Hematopoietic multipotent progenitor cell (in vitro differentiated cells): ENCODE measurements at places on chromosomes 3 and 15.

GRCh38 chr3:127656906-127657305, 15.8 kb upstream of the ABTB1 start:
- DNase-seq = no peak

- no peak for DNase-seq
These were observed 108.1 kb upstream of the THBS1 start for GRCh38 chr15:39472621-39473297.

DNA sequence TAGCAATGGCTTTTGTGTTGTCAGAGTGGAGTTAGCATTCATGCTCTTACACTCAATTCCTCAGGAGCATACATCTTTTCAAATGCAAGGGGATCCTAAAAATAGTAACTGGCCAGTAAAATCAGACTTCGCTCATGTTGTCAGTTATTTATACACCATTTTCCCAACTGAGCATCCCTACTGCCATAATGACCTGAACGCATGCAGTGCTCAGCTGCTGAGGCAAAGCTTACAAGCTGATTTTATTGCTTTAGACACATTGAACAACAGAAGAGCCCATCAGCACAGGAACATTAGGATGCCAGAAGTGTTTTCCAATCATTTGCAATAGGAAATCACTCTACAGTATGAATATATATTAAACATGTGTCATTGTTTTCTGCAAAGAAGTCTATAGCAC, 689.7 kb upstream of the BCHE start:
- DNase-seq = no peak

DNA sequence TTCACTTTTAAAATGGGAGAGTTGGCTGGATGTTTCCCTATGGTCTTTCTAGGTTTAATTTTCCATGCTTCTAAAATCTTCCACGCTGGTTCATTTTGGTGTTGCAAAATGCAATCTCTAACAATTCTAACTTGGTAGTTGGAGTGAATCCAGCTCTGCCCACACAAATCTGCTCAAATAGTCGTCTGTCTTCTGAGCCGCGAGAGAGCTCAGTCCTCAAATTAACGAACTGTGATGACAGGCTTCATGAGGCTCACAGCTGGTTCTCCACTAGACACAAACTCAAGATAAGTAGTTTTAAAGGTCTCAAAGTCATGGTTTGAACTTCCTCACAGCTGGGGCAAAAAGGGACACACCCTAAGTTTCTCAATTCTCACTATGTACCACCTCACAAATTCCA, 178.6 kb upstream of the LYSMD4 start:
- no peak for DNase-seq

DNA sequence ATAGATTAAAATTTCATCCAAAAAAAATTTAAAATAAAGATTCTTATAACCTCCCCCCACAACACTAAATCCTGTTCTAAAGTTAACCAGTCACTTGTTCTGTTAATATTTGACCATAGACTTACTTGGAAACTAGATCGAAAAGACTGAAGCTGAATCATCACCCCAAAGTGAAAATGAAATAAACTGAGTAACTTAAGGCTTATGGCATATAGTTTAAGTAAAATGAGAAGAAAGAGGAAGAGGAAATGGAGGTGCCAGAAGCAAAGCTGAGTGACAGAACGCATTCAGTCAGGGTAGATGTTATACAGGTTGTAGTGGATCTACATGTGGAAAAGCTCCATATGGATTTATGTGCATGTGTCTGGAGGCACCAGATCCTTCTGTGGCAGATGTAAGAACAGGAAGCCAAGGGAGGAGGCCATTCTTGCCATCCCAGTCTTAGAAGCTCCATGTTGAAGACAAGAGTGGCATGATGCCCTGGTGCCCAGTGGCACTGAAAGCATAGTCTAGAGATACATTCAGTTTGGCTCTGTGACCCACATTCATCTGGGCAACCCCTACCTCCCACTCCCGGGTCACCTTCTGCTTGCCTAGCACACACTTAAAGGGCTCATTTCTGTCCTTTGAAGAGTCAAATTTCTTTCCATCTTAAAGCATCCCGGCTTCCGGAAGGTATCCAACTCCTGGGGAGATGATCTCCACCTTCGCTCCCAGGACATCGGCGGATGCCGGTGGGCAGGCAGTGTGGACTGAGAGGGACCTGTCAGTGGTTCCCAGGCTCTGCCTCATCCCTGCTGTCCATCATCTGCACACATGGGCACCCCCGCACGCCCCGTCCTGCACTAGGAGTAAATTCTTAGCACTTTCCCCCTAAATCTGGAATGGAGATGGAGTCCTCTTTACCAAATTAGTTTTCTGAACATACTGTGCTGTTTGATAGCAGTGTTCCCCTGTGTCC, 90.8 kb downstream of the NEO1 start:
- DNase-seq = no peak

DNA sequence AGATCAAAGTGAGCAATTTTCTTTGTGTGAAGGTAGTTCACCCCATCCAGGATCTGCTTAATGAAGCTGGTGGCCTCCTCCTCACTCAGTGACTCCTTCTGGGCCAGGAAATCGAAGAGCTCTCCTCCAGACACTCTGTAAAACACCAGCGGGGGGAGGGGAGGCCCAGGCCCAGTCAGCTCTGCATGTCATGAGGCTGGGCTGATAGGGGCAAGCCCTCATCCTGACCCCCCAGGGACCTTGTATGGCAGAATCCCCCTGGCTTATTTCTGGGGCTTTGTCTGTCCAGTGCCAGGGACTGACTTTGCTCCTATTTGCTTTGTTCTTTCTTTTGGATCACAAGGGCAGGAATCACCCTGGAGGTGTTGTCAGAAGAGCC, 74.9 kb downstream of the DAPK2 start:
- DNase-seq = no peak

DNA sequence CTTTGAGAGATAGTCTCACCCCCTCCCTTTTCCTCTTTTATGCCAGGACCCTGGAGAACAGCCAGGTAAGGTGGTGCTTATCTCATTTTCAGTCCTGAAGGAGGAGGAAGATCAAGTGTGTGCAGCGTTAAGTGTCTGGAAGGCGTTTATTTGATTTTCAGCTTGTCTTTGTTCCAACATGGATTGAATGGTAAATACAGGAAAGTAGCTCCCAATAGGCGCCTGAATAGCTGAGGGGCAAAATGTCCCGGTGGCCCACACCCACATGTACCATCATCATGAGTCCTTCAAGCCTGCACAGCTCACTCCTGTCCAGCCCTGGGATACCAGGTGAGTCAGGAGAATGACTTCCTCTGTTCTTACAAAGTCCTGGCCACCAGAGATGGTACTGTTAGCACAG, 73.5 kb downstream of the CEMIP start:
- no peak for DNase-seq

DNA sequence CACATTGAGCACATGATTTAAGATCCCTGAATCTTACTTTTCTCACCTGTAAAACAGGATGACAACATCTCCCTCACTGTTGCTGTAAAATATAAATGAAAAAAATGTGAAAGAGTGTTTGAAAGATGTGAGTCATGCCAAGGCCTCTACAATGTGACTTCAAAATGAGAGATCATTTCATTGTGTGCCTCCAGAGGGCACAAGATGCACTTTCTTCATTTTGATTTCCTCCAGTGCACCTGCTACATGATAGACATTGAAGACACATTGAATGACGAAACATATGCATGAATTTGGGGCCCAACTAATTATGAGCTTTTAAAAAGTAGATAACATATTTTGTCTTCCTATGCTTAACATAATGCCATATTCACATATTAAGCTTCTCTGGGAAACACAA, 170.3 kb downstream of the MOBP start:
- DNase-seq = peak; percentile 65

DNA sequence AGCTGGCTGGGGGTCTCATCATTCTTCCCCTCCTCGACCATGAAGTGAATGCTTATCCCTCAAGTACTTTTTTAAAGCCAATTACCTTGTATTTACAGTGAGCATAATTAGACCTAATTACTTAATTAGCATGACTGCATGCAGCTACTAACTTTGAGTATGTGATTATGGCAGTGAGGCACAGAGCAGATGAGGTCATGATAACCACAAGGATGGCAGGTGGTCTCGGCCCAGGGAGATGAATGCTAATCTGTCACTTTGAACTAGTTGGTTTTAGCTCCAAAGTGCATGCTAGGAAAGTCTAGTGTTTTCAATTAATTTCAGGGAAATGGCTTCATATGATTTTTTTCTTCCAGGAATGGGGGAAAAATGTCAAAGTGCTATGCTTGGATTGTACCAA, 233.8 kb downstream of the NTRK3 start:
- no peak for DNase-seq

- DNase-seq = no peak
These were observed 6.4 kb upstream of the ITGB5 start for GRCh38 chr3:124893526-124893925.

GRCh38 chr3:51271172-51271571, 113.9 kb upstream of the MANF start:
- no peak for DNase-seq

DNA sequence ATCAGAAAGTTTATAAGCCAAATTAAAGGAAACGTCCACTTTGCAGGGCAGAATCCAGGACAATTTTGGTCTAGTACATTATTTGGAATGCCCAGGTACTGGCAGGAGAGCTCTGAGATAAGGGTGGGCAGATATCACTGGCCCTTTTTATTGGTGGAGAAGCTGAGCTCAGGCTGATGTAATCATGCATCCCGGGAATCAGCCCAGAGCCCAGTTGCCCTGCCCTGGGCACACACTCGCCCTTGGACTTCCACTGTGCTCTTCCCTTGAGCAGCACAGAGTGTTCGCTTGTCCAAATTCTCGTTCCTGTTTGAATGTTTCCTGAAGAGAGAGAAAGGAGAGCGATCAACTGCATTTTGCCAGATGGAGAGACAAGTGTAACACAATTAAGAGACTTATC, 3.7 kb downstream of the AQP9 start:
- DNase-seq = no peak

GRCh38 chr3:162443376-162443775, 946.8 kb downstream of the OTOL1 start:
- no peak for DNase-seq

DNA sequence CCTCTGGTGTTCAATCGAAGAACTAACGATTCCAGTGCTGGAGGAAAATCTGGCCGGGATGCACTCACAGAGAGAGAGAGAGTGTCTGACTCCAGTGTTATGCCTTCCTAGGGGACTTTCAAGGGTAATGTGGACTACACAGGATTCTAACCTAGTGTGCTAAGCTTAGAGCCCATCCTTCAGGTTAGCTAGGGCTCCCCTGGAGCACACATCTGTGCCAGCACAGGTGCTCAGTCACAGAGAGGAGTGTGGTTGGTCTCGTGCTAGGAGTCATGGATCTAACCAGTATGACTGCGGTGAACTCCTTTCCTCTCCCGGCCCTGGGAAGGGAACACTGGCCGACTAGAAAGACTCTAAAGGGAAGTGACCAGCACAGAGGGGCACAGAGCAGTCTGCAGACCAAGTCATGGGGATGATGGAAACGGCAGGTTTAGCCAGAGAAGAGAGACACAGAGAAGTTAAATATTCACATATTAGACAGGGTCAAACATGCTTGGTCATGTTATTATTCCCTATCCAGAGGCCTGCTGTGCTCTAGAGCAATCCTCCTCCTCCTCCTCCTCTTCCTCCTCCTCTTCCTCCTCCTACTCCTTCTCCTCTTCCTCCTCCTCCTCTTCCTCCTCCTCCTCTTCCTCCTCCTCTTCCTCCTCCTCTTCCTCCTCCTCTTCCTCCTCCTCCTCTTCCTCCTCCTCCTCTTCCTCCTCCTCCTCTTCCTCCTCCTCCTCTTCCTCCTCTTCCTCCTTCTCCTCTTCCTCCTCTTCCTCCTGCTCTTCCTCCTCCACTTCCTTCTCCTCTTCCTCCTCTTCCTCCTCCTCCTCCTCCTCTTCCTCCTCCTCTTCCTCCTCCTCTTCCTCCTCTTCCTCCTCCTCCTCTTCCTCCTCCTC, 280.3 kb downstream of the XXYLT1 start:
- DNase-seq = no peak

GRCh38 chr15:101679806-101680205, 27.6 kb upstream of the TM2D3 start:
- no peak for DNase-seq

DNA sequence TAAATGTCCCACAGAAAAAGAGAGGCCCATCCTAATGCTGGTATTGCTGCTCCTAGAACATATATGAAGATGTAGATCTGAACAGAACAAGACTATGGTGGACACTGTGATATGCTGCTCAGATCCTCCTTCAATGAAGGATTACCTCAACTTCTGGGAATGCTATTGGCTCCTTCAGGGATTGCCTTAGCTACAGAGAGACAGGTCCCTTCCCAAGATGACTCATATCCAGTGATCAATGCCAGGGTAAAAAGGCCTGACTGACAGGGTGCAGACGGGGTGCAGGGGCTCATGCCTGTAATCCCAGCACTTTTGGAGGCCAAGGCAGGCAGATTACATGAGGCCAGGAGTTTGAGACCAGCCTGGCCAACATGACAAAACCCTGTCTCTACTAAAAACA, 20.5 kb upstream of the STAG1 start:
- no peak for DNase-seq

DNA sequence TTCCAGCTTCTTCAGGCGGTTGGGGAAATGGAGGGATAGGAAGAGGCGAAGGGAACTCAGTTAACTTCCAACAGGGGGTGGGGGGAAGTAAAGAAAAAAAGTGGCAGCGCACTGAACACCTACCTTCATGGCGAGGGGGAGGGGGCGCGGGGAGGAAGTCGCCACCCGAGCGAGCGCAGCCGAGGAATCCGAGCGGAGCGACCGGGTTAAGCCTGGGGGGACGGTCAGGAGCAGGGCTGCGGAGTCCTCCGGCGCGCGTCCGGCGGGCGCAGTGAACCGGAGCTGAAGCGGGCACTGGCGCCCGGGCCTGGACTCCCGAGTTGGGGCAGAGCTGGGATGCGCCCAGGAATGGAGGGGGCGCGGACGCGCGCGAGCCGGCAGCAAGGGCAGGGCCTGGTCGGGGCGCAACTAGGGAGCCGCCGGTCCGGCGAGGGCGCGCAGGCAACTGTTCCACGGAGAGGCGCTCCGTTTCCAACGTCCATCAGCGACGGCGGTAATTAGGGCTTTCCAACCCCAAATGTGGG, at the start of gene WNT5A:
Gene WNT5A (minus strand): TSS at position 450 of the 524 bp plus-strand sequence. CDS start 321 bp downstream, at position 129.
- no peak for DNase-seq

GRCh38 chr3:13023971-13024764, 49.1 kb downstream of the IQSEC1 start:
- no peak for DNase-seq
